ENCODE measurements at places on chromosomes 7 and 10. TPM values are rescaled to one million over a fixed set of nuclear protein-coding genes. Genes with fewer than 3 reads are reported as not detected.

GRCh38 chr7:102410123-102410522 is 14.0 kb downstream of the PRKRIP1 start:
- DNase-seq = no peak

- DNase-seq = no peak
These were observed 45.9 kb upstream of the WDR11 start for GRCh38 chr10:120805014-120805812.

The PLCE1 gene
- polyA plus RNA-seq = 43.0 TPM

- no peak for DNase-seq
These were observed 1015.8 kb downstream of the SORCS3 start for GRCh38 chr10:105656856-105657255.

- no peak for DNase-seq
These were observed 208.0 kb downstream of the SFMBT2 start for GRCh38 chr10:7202793-7203355.

GRCh38 chr10:1203216-1203615 is 147.0 kb downstream of the WDR37 start:
- no peak for DNase-seq

The MKX gene
- polyA plus RNA-seq = 0.07 TPM

- no peak for DNase-seq
These were observed at the start of gene C10orf67 for GRCh38 chr10:23344241-23344841. Gene C10orf67 (minus strand): TSS chr10:23344797. CDS start chr10:23344774, 23 bp downstream.

The NEUROD6 gene
- polyA plus RNA-seq = not detected

The FKBP6 gene
- 0.60 TPM for polyA plus RNA-seq

- no peak for DNase-seq
These were observed 7.4 kb downstream of the EGFR start for GRCh38 chr7:55026086-55026790.

DNA sequence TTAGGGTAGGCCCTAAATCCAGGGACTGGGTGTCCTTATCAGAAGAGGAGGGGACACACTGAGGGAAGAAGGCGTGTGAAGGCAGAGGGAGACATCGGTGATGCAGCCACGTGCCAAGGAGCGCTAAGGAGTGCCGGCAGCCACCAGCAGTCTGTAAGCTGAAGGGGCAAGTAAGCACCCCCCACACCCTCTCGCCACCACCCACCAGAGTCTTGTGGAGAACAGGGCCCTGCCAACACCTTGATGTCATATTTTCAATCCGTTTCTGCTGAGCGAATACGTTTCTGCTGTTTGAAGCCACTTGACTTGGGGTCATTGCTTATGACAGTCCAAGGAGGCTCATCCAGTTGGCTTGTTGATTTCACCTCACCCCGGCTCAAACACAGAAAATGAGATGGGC is 37.9 kb downstream of the RGS10 start:
- DNase-seq = no peak

- DNase-seq = no peak
These were observed 1.7 kb upstream of the NEURL1 start for GRCh38 chr10:103491729-103492364.

DNA sequence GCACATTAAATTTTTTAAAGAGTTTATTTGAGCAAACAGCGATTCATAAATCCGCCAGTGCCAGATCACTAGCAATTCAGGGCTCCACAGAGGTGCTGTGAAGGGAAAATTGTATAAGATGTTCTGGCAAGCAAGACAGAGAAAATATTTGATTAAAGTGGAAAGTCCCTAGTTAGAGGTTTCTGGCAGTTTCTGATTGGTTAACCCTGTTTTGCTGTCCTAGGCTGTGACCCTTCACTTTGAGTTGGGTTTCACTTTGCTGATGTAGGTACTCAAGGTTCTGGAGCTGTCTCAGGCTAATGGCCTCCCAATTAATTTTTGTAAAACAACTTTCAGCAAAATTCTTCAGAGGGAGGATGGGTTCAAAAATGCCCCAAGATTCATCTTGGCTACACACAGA is 79.4 kb upstream of the NXPH1 start:
- DNase-seq = no peak

DNA sequence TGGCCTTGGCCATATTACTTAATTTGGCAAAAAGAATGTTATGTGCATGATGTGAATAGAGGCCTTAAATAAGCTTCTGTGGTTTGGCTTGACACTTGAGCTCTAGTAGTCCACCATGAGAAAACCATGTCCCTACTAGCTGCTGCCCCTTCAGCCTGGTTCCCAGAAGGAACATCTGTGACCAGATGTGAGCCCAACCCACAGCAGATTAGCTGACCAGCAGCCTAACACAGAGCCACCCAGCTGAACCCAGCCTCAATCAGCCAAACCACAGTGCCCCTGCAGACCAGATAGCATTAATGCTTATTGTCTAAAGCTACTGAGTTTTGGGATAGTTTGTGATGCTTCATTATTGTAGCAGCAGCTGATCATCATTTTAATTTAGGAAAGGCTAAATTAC is 16.6 kb downstream of the JAZF1 start:
- no peak for DNase-seq

DNA sequence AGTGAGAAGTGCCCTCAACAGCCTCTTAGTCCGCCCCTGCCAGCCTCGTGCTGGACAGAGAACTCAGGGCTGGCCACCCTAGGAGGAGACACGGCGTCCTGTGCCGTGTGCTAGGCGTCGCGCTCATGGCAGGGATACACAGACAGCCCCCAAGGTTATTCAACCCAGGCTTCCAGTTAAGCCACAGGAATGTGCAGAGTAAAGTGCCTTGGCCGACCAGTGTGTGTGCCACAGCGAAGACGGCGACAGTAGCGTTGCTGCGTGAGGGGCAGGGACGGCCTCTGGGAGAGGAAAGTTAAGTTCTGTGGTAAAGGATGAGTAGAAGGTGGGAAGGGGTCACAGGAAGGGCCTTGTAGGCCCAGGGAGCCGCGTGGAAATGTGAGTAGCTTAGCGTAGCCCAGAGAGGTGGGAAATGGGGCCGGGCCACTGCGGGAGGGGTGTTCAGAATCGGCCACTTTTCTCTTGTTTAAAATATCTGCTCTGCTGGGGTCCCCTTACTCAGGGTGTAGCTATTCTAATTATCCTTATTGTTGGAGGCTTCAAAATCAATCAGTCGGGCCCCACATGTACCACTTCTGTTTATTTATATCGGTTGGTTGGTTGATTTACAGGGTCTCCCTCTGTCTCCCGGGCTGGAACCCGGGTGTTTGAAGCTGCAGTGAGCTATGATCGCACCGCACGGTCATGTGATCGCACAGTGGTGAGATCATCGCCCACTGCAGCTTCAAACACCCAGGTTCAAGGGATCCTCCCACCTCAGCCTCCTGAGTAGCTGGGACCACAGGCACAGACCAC is 24.5 kb downstream of the TMEM120A start:
- DNase-seq = no peak

GRCh38 chr10:49093922-49094321 is 21.4 kb downstream of the VSTM4 start:
- DNase-seq = no peak

DNA sequence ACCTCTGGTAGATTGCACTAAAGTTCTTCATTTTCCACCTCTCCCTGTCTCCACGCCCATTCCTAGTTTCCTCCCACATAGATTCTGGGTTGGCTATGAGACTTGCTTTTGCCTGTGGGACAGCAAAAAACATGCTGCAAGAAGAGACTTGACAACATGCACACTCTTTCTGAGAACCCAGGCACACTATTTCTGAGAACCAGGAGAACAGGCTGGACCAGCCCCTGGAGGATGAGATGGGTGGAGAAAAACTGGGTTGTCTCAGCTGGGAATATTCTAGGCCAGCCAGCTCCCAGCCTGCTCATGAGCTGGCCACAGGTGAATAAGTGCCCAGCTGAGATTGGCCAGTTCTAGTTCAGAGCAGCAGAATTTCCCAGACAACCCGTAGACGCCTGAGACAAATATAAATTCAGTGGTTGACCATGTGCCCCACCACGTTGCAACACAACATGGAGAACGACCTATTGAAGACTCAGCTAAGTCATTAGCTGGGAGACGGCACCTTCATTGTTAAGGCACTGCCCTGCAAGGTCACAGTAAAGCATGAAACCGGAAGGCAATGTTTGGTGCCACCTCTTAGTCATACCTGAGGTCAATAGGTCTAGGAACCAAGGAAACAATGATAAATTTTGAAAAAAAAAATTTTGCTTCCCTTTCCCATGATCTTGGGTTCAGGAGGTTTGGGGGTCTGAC is 92.7 kb upstream of the AKR1E2 start:
- no peak for DNase-seq

GRCh38 chr7:125848157-125848556 is 918.5 kb upstream of the POT1 start:
- no peak for DNase-seq

GRCh38 chr7:90752051-90752450 is 155.9 kb downstream of the CDK14 start:
- DNase-seq = no peak

The ZNF853 gene
- polyA plus RNA-seq = 13.8 TPM

Data from left kidney (tissue), 8 donors.